Stimulated activated CD8-positive, alpha-beta memory T cell treated with anti-CD3 and anti-CD28 coated beads, Interleukin-4, amount 100 ng/mL, for 1 hour (primary cell): ENCODE measurements at places on chromosomes 7 and 10.

GRCh38 chr10:77245953-77246352 is 391.7 kb downstream of the KCNMA1 start:
- DNase-seq, result no peak

DNA sequence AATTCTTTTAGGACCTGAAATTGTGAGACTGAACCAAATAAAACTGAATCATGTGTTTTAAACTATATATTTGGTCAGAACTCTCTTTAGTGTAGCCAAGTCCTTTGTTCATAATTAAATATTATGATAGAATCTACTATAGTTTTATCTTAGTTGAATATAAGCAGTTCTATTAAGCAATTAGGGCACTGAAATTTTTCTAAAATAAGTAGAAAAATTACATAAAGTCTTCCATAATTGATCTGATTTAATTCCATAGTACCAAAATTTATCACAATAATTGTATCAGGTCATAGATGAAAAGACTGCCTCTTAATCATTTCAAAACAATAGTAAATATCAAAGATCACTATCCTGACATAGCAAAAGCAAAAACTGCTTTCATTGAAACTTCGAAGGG is 90.1 kb upstream of the BET1 start:
- no peak for DNase-seq

DNA sequence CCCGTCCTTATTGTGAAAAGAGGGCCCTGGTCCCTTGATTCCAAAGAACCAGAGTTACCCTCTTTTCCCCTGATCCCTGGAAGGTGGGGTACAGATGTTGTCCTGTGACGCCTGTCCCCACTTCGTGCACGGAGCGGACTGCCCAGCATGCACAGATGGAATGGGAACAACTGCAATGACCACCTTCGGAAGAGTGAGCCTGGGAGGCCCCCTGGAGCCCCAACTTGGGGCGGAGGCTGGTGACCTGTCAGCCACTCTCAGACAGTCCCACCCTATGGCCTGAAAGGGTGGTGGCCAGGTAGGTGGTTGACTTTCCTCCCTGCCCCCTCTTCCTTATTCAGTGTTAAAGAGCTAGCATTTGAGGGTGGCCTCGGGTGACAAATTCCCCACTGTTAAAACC is 196.6 kb upstream of the GALNT17 start:
- no peak for DNase-seq

GRCh38 chr10:52674474-52674873 is 98.1 kb downstream of the MBL2 start:
- DNase-seq, result no peak
